CD8-positive, alpha-beta memory T cell (primary cell): ENCODE measurements at places on chromosomes 4 and X. TPM values are rescaled to one million over a fixed set of nuclear protein-coding genes. Genes with fewer than 3 reads are reported as not detected.

The DCLK2 gene
- total RNA-seq = not detected

The FAM184B gene
- 0.02 TPM for total RNA-seq

The DRP2 gene
- 0.18 TPM for total RNA-seq

The BMX gene
- total RNA-seq = not detected

GRCh38 chr4:99610605-99611175 is 36.1 kb downstream of the MTTP start:
- no peak for DNase-seq
- H3K4me3 ChIP-seq = no peak overlapping the region
- no peaks in the 10 kb centered on the region for H3K4me1 ChIP-seq
- no peaks in the 10 kb centered on the region for H3K27me3 ChIP-seq
- no peak overlapping the region for H3K27ac ChIP-seq
- no peaks in the 10 kb centered on the region for H3K36me3 ChIP-seq

DNA sequence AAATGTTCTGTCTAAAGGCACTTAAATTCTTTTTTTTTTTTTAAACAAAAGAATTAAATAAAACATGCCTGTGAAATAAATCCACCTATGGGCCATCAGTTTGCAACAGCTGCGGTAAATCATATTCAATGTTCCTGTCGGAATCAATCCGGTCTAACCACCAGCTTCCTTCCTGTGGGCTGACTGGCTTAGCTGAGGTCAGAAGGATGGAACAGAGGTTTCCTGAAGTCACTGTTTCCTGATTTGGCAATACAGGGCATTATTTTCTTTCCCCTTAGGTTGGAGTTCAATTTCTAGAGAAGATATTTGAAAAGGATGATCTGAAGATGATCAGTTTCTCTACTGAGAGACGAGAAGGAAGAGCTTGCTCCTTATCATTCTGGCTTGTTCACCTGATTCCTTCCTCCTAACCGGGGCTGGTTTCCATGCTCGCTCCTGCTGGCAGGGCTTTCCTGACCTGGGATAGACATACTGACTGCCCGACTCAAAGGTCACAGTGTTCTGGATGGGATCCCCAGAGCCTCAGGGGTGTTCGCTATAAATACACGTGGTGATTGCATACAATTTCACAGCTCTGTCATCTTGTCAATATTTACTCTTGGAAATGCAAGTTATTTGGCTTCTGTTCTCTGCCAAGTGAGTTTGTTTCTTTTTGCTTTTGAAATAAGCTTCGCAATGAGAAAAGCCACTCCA is 21.7 kb downstream of the PDLIM3 start:
- H3K27ac ChIP-seq = no peak overlapping the region
- no peak for DNase-seq
- peaks cover 3% of the 10 kb centered on the region for H3K27me3 ChIP-seq

DNA sequence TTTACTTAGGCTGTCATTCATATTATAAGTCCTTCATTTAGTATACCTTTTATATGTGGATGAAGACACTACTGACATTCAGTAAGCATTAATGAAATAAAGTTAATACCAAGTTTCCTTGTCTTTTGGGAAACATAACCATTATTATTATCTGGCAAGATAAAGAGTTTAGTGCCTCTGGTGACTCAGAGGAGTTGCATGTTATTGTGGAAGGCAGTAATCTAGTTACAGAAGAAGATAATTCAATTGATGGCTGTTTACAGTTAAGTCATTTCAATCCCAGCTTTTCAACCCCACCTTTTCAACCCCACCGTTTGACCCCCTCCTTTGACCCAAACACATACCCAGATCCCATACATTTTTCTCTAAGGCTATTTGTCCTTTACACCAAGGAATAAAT is 143.8 kb downstream of the FANCB start:
- DNase-seq = no peak
- no peaks in the 10 kb centered on the region for H3K27me3 ChIP-seq
- H3K27ac ChIP-seq = no peak overlapping the region
- no peaks in the 10 kb centered on the region for H3K4me1 ChIP-seq
- no peak overlapping the region for H3K4me3 ChIP-seq

DNA sequence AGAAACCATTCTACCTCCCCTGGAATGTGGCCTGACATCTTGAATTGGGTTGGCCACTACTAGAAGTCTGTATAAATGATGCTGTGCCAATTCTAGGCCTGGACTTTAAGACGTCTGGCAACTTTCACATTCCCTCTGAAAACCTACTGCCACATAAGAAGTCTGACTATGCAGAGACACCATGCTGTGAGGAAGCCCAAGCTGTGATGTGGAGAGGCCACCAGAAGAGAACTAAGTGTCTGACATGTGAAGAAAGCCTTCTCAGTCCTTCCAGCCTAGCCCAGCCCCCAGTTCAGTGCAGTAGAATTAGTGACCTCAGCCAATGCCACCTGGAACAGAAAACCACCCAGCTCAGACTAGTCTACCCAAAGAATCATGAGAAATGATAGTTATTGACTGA is 24.2 kb upstream of the FAM9C start:
- H3K4me1 ChIP-seq = no peaks in the 10 kb centered on the region
- H3K27ac ChIP-seq = no peak overlapping the region
- H3K36me3 ChIP-seq = no peaks in the 10 kb centered on the region

The SLC16A2 gene
- 0.78 TPM for total RNA-seq

GRCh38 chr4:66565801-66566200 is 895.5 kb upstream of the EPHA5 start:
- H3K27ac ChIP-seq = no peak overlapping the region
- no peaks in the 10 kb centered on the region for H3K36me3 ChIP-seq
- DNase-seq = no peak
- no peak overlapping the region for H3K4me3 ChIP-seq
- H3K27me3 ChIP-seq = no peaks in the 10 kb centered on the region
- H3K4me1 ChIP-seq = no peaks in the 10 kb centered on the region
